Activated naive CD8-positive, alpha-beta T cell treated with anti-CD3 and anti-CD28 coated beads, Interleukin-2, amount 50 U/mL, for 16 hours (primary cell): ENCODE measurements at places on chromosomes 3 and 15.

GRCh38 chr15:48993380-48993779 is 29.7 kb upstream of the SHC4 start:
- no peak for DNase-seq

DNA sequence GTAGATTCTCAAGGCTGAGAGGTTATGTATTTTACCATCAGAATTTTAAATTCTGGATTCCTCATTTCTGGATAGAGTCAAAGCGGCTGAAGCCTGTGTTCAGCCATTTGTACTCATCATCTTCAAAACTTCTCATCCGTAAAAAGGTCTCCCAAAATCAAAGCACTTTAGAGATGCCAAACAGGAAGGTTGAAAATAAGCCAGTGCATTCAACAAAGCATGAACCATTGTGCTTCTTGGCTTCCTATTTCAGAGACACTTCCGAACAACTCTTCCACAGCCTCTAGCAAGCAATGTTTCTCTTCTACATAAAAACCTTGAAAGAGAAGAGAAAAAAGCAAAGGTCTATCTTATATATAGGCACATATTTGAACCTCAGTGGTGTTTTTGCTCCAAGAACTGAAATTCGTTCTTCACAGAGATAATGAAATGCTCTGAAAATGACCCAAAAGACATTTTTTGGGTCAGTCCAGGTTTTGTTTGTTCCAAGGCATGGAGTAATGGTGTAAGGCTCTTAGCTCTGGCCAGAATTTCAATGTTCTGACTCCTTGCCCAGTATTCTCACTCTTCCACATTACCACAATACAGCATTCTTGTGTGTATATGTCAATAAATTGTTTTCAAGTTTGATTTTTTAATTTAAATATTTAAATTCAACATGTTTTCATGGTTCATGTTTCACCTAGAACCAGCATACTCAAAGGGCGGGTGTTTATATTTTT is 163.1 kb downstream of the STAC start:
- no peak for DNase-seq

GRCh38 chr15:83115831-83116565 is 8.6 kb downstream of the TM6SF1 start:
- DNase-seq = no peak

DNA sequence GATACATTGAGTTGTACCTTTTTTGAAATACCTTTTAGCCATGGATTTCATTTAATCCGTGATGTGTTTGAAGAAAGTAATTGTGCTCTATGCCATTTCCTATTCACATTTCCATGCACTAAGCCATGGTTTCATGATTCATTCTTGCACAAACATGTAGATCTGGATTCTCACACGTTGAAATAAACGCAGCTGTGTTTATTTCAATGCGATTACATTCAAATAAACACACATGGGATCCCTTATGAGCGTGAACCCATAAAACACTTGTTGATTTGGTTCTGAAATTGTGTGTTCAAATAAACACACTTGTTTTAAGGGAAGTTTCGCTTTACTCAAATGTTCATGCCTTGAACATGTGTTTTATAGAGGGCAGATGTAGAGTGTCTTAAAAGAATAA is 39.2 kb downstream of the BBX start:
- no peak for DNase-seq

DNA sequence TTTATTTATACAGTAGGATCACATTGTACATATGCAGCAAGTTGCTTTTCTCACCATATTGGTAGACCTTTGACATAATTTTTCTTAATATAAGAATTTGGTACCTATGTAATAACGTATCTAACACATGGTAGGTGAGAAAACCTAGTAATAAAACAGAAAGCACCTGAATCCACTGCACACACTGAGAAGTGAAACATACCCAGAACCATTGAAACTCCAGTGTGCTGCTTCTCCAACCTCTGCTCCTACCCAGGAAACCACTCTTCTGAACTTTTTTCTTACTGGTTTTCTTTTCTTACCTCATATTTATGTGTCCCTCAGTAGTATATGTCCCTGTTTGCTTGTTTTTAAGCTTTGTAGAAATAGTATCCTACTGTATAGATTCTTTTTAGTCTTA is 293.0 kb downstream of the UBE2E2 start:
- no peak for DNase-seq

DNA sequence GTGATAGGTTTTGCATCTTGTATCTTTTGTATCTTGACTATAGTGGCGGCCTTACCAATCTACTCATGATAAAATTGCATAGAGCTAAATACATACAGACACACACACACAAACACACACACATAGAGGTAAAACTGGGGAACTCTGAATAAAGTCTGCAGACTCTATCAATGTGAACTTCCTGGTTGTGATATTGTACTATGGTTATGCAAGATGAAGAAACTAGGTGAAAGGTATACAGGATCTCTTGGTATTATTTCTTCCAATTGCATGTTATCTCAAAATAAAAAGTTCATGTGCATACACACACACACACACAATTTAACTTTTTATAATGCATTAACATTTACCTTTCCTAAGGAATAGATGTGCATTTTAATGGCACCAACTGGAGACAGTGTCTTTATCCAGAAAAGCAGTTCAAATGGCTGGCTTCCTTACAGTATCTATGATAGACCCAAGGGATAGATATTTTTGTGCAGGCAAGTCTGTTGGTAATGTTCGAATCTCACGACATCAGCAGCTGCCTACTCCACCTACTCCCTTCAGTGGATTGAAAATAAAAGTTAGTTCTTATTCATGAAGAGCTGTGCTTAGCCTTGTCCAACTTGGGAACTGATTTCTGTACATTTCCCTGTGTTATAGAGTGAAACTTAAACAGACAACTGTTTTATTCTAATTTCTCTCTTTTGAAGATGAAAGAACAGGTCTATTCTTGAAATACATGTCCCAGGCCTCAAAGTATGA is 46.9 kb upstream of the SPRED1 start:
- no peak for DNase-seq
